ENCODE measurements at places on chromosomes 6 and 20. TPM values are rescaled to one million over a fixed set of nuclear protein-coding genes. Genes with fewer than 3 reads are reported as not detected.

DOK5 gene
- 4.8 TPM for total RNA-seq

DNA sequence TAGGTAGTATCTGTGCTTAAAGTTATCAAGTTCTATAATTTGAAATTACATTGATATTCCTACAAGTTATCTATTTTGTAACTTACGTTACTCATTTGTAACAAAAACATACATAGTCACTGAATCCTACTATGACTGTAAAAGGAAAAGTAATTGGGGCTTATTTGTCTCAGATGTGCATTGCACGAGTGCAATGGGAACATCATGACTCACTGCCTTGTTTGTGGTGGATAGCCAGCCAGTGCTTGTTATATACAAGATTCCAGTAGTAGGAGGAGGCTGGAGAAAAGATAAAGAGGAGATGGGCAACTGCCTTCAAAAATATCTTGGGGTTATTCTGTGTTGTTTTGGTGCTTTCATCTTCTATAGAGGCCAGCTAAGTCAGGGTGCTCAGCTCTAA, 164.1 kb downstream of the RNF144B start:
- H3K27me3 ChIP-seq = no peaks in the 10 kb centered on the region
- H3K27ac ChIP-seq = no peak overlapping the region
- no peak overlapping the region for H3K4me3 ChIP-seq
- H3K4me1 ChIP-seq = no peaks in the 10 kb centered on the region
- no peak for DNase-seq
- H3K36me3 ChIP-seq = no peaks in the 10 kb centered on the region

DNA sequence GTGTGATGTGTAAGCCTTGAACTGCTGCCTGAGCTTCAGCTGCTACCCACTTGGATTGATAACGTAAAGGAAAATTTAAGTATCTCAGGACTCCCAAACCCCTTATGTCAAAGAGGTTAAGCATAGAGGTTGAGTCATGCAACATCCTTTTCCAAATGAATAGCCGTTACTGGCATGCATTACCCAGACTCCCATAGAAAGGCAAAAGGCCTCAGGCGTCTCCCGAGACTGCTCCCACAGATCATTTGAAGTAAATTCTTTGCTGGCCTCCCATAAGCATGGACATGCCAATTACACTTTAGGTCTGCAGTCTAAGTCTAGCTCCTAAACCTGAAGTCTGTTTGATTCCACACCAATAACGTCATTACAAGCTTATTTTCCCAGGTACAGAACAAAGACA, 14.7 kb downstream of the IPCEF1 start:
- no peaks in the 10 kb centered on the region for H3K4me1 ChIP-seq
- DNase-seq = no peak
- no peaks in the 10 kb centered on the region for H3K36me3 ChIP-seq
- H3K27me3 ChIP-seq = no peaks in the 10 kb centered on the region
- no peak overlapping the region for H3K27ac ChIP-seq
- H3K4me3 ChIP-seq = no peak overlapping the region

GRCh38 chr20:48783533-48784272, 44.1 kb downstream of the PREX1 start:
- H3K27ac ChIP-seq = peak overlapping the region; percentile 62
- H3K27me3 ChIP-seq = no peaks in the 10 kb centered on the region
- H3K4me1 ChIP-seq = peaks cover 67% of the 10 kb centered on the region
- H3K36me3 ChIP-seq = no peaks in the 10 kb centered on the region
- H3K4me3 ChIP-seq = no peak overlapping the region
- DNase-seq = peak; percentile 70

XKR7 gene
- total RNA-seq = not detected

SLC4A11 gene
- total RNA-seq = 3.1 TPM

FLRT3 gene
- total RNA-seq = not detected

TUBB2B gene
- not detected for total RNA-seq

All from CD8-positive, alpha-beta memory T cell (primary cell).